ENCODE measurements at places on chromosomes 5 and 9. TPM values are rescaled to one million over a fixed set of nuclear protein-coding genes. Genes with fewer than 3 reads are reported as not detected.

Gene SPINK6
- total RNA-seq = not detected

Gene STC2
- total RNA-seq = 61.9 TPM

Gene ROPN1L
- total RNA-seq = 0.32 TPM

Gene PDGFRB
- 0.97 TPM for total RNA-seq

Gene PIK3R1
- 14.7 TPM for total RNA-seq

Gene ANKRD55
- 0.46 TPM for total RNA-seq

Gene SLC1A1
- total RNA-seq = 7.0 TPM

Gene SRD5A1
- 11.2 TPM for total RNA-seq
